ENCODE measurements at places on chromosomes 12 and 14. TPM values are rescaled to one million over a fixed set of nuclear protein-coding genes. Genes with fewer than 3 reads are reported as not detected.

DNA sequence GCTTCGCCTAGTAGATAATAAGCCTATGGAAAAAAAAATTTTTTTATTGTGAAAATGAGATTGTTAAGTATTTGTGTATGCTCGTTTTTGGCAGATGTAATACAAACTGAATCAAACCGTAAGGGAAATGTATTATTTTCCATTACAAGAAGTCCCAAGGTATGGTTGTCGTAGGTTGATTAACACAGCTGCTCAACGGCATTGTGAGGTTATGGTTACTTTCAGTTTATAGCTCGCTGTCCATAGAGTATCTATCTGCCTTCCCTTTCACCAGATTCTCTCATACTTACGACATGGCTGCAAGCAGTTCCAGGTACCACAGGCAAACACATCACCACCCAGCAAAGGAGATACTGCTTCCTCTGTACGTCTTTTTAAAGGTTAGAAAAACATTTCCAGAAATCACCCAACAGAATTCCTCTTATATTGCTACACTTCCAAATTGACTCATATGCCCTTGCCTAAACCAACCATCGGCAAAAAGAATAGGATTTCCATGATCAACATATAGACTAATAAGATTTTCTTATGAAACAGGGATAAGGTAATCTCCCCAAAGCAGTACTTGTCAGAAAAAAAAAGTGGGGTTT lies 338.6 kb downstream of the SYT1 start:
- no peak for DNase-seq

DNA sequence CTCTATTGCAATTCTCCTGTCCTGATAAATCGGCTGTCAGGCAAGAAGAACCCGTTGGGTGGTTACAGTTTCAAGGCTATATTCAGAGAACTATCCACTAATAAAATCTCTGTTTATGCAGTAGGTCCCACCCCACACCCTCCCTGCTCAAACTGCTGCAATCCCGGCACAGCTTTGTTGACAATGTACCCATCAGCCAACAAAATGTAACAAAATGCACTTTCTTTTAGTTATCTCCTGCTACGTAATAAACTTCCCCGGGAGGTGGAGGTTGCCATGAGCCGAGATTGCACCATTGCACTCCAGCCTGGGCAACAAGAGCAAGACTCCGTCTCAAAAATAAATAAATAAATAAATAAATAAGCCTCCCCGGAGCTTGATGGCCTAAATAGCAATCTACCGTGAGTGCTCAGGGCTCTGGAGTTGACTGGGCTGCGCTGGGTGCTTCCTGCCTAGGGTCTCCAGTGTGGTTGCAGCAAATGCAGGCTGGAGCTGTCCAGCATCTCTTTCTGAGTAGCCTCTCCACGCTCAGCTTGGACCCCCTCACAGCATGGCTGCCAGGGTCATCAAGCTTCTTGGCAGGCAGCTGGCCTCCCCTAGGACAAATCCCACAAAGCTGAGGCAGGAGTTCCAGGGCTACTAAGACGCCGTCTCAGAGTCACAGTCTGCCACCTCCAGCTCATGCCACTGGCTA lies 43.2 kb upstream of the FBRSL1 start:
- DNase-seq: no peak

DNA sequence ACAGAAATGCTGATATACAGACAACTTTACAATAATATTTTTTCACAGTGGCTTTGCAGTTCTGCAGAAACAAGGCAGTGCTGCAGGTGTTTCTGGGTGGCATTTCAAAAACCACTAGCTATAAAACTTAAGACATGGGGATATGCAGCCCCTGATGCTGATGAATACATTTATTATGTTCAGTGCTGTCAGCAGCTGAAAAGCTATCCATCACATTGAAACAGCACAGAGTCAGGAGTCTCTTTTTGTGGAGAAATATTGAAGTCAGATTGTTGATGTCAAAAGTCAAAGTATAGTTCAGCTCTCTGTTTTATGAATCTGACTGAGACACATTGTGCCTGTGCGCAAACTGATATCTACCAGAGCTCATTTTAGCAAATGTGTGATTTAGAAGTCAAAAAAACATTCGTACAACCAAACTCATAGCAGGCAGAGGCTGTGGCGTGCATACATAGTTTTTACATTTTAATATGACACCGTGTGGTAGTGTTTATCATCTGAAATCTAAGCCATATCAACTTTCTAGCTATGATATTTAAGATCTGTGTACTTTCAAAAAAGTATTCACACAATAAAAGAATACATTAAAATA lies 467.6 kb downstream of the PRKD1 start:
- no peak for DNase-seq

GRCh38 chr12:3629057-3629830 lies 123.7 kb downstream of the CRACR2A start:
- no peak for DNase-seq

DNA sequence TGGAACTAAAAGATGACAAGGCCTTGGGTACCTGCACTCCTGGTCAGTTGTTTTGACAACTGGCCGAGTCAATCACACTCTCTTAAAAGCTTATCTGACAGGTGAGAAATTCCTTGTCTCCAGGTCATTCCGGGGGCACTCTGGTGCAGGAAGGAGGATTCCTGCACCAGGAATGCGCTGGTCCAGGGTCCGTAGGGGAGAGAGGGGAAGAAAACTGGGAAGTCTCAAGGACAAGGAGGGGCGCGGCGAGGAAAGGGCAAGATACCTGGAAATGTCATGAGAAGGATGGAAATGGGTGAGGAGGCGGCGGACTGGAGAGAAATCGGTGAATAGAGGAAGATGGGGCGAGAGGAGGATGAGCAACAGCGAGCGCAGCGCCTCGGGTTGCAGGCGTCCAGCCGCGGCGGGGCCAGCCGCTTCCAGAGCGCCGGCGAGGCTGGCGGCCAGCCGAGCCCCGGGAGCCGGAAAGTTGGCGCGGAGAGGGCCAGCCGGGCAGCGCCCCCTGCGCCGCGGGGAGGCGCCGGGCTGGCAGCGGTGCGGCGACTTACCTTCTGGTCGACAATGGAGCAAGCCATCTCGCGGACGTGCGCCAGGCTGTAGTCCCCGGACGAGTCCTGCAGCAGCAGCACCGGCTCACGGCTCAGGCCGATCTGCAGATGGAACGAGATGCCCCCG lies 809 bp downstream of the PRKD1 start:
- DNase-seq: peak; percentile 69

DNA sequence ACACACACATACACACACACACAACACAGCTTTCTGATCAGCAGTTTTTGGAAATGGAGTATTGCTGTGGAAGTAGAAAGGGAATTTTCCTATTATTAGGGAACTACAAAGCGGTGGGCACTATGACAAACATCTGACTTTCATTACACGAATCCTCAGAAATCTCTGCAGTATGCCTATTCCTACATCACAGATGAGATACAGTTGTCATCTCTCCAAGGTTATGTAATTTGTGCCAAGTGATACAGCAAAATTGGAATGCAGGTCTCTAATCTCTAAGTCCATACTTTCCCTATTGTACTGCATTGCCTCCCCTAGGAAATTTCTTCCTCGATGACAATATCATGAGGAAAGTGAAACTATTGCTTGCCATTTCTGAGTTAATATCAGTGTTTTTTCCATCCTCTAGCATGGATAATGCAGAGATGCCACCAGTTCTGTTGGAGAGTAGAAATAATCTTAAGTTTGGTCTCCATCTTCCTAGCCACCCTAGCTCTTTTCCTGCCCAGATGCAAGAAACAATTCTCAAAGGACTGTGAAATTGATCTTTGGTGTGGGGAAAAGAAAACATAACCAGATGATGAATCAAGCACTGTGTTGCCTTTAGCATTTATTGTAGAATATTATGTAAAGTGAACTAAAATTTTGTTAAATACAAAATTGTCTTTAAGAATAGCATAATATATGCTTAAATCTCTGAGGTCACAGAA lies 94.7 kb downstream of the ERGIC2 start:
- DNase-seq: no peak

DNA sequence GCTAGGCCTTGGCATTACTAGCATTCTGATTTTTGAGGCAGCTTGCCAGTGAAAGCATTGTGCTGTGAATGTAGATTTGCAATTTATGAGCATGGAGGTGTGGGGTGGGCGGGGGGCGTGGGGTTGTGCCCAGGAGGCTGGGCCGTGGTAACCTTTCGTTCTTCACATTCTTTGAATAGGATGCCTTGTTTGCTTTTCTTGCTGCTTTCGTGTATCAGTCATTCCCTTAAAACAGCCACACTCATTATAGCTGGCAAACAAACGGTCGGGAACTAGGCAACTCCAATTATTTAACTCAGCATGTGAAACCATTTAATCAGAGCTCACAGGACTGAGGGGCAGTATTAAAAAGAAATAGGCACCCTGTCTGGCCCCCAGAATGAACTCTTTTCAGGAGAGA lies 115.9 kb upstream of the PELI2 start:
- DNase-seq: no peak

DNA sequence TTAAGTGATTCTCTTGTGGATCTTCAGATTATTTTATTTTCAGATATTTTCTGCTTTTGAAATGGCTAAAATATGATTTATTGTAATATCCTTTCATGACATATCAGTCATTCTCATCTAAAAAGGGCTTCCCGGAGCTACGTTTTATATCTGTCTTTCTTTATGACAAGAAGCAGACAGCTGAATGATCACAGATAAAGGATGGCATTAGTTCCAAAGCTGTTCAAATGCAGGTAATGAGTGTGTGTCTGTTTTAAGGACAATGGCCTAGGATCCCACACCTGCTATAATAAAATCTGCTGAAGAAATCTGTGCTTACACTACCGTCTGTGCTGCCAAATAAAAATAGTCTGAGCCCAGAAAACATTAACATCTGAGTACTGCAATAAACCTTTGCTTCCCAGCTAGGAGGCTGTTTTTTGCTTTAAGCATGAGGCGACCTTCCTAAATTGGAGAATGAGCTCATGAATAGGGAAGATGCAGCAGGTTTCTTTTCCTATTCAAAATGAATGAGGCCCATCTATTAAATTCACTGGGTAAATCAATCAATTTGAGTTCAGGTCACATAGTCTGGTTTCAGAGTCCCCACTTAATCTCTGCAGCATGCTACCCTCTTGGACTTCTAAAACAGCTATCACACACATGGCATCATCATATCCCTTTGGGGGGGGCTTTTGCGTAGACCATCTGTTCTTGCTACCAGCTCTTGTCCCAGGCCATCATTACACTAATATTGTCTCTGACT lies 498.5 kb downstream of the NELL2 start:
- DNase-seq: no peak

GRCh38 chr12:88960213-88960878 lies 380.1 kb upstream of the KITLG start:
- DNase-seq: no peak

DNA sequence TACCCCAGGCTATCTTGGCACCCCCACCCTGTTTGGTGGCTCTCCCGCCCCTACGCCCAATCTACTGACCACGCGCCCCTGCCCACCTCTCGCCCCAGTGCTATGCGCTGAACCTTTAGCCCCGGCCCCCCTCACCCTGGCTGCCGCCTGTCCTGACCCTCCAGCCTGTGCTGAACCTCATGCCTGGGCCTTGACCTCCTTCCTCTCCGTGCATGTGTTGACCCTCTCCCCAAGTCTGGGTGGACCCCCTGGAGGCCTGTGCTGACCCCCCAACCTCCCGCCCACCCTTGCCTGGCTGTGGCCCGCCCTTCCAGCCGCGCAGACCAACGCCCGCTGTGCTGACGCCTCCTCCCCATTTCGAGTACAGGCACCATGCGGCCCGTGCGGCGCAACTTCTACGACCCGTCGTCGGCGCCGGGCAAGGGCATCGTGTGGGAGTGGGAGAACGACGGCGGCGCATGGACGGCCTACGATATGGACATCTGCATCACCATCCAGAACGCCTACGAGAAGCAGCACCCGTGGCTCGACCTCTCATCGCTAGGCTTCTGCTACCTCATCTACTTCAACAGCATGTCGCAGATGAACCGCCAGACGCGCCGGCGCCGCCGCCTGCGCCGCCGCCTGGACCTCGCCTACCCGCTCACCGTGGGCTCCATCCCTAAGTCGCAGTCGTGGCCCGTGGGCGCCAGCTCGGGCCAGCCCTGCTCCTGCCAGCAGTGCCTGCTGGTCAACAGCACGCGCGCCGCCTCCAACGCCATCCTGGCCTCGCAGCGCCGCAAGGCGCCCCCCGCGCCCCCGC lies 20.7 kb downstream of the DTX1 start:
- DNase-seq: no peak

GRCh38 chr12:66409195-66409871 lies 107.0 kb downstream of the HELB start:
- DNase-seq: no peak

- peak; percentile 10 for DNase-seq
Observed at GRCh38 chr12:29782871-29783772, 620 bp downstream of the TMTC1 start.

DNA sequence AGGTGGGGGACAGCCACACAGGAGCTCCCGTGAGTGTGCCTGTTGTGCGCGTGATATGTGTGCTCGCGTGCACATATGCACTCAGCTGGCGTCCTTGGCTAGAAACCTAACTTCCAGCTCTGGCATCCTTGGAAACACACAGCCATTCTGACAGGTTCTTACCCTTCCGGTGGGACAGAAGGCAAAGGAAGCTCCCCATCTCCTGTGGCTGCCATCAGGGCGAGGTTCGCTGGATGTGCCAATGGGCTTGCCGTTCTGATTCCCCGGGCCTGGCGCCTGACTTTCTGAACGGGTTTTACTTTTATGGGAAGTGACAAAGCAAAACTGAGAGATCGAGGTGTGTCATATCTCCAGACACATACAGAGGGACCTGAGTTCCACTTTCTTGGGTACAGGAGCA lies 124.7 kb downstream of the PAPOLA start:
- DNase-seq: no peak

DNA sequence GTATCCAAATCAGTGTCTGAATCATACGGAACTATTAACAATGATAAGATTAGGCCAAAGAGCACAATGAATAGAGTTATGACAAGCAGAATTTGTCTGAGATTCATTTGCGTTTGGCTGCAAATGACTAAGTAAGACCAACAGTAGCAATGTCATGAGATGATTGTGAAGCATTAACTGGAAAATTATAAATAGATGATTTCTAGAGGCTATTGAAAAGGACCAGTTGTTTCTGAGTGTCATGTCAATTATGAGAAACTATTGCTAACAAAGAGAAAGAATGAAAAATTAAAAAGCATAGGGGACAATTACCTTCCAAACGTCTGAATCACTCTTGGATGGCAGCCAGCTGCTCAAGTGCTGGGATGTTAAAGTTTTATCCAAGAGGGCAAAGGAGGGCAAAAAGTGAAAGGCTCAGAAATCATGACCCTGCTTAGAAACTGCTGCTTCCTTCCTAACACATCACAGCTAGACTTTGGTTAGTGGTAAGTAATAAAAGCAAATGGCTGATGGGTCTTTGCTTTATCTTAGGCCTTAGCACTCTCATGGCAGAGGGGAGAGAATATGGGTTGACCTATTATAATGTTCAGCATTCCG lies 89.0 kb downstream of the AKAP6 start:
- peak; percentile 42 for DNase-seq

The CFL2 gene
- 32.3 TPM for total RNA-seq

The DEPDC4 gene
- total RNA-seq: 2.1 TPM

The PDE3A gene
- total RNA-seq: 28.3 TPM

The CD9 gene
- 91.3 TPM for total RNA-seq
